ENCODE measurements at places on chromosomes 12 and 14. TPM values are rescaled to one million over a fixed set of nuclear protein-coding genes. Genes with fewer than 3 reads are reported as not detected.

Gene KLRC3
- not detected for polyA plus RNA-seq

DNA sequence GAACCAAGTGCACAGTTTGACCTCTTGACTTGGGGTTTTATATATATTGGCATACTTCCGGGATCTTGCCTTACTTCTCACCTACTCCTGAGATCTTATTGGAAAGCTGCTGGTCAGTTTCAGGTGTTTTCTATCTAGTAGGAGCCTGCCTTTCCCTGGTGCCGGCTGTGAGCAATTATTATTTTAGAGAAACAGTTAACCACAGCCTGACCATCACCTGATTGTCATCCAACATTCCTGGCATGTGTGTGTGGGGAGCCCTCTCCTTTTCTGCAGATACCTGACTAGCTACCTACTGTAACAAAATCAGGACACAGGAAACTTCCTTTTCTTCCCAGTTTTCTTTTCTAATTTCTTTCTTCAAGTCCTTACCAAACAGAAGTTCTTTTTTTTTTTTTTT is 220.4 kb downstream of the ATP23 start:
- no peaks in the 10 kb centered on the region for H3K4me1 ChIP-seq
- H3K27me3 ChIP-seq, result peaks cover 6% of the 10 kb centered on the region
- no peak overlapping the region for H3K27ac ChIP-seq
- no peak for DNase-seq
- H3K4me3 ChIP-seq, result no peak overlapping the region

Gene DEPDC4
- polyA plus RNA-seq, result 1.5 TPM

Gene TMPRSS12
- polyA plus RNA-seq, result not detected

DNA sequence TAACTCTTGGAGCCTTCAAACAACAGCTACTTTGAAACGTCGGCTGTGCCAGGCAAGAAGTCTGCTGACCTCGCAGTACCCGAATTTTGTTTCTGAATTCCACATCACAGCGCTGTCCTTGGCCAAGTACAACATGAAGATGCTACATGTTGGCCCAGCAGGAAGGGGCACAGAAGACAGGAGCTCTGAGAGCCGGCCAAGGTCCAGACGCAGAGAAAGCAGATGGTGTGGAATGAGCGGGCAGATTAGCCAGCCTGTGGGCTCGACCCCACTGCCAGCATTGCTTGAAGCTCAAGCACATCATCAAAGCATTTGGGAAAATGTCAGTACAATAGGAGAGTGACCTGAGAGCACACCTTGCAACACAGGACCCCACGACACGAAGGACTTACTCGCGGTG is 64.5 kb downstream of the FZD10 start:
- no peak overlapping the region for H3K27ac ChIP-seq
- no peak overlapping the region for H3K4me3 ChIP-seq
- H3K27me3 ChIP-seq, result no peaks in the 10 kb centered on the region
- no peaks in the 10 kb centered on the region for H3K4me1 ChIP-seq

DNA sequence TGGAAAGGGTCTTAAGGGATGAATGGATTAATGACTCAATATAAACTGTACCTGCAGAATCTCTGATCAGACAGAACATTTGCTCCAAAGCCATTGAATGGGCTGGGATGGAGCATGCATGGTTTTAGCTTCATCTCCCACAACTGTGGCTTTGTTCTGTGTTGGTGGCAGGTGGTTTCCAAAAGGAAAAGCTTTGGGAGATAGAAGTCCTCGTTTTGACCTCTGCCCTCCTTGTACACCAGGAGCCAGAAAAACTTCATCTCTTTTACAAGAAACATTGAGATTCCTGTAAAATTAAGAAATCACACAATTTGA is 39.5 kb downstream of the GPR65 start:
- H3K27ac ChIP-seq, result no peak overlapping the region
- H3K27me3 ChIP-seq, result no peaks in the 10 kb centered on the region
- DNase-seq, result no peak
- no peaks in the 10 kb centered on the region for H3K36me3 ChIP-seq
- no peak overlapping the region for H3K4me3 ChIP-seq
- no peaks in the 10 kb centered on the region for H3K4me1 ChIP-seq

Gene ERBB3
- 1.9 TPM for polyA plus RNA-seq

DNA sequence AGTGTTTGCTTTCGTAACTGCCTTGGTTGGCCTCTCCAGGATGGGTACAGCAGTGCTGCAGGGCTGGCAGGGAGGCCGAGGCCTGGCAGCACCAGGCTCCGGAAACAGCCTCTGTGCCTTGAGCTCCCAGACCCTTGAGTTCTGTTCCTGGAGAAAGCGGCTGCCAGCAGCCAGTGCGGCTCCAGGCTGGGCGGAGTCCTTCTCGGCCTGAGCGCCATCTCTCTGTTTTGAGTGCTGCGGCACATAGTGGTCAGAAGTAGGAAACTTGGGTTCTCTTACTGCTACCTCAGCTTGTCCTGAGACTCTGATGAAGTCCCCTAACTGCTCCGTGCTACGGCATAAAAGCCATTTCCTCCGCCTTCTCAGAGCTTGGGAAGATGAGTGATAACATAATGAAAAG is 65.9 kb downstream of the KCNA1 start:
- DNase-seq, result no peak
- no peak overlapping the region for H3K4me3 ChIP-seq
- no peaks in the 10 kb centered on the region for H3K36me3 ChIP-seq
- peaks cover 13% of the 10 kb centered on the region for H3K27me3 ChIP-seq
